LNCaP clone FGC (cell line): ENCODE measurements at places on chromosomes 12 and 14.

DNA sequence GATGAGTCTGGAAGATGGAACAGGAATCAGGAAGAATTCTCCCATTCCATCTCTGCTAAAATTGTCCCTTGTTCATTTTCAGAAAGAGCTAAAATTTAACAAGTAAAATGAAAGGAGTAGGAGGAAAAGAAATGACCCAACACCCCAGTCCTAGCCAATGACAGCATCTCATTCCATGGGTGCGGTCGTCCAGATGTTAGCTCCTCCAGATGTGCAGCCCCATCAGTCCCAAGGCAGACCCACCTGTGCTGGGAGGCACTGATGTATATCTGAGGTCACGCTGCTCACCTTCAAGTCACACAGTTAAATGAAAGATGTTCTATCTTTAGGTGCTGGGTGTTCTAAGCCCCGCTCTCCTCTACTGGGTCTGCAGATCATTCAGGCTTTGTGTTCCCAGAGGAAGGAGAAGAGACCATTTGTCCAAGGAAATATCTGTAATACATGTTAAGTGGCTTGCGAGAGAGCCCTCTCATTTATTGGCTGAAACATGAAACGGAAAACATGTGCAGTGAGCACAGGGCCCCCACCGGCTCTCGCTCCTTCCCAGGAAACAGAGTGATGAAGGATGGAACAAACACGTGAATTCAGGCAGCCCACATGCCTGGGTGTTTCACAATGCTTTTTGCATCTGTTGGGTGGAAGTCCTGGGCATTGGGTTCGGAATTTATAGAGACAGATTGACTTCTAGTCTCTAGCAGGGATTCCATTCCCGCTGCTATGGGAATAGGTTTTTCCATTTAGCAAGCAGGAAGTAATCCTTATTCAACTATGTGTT, 294.6 kb downstream of the NUAK1 start:
- no peak for DNase-seq

DNA sequence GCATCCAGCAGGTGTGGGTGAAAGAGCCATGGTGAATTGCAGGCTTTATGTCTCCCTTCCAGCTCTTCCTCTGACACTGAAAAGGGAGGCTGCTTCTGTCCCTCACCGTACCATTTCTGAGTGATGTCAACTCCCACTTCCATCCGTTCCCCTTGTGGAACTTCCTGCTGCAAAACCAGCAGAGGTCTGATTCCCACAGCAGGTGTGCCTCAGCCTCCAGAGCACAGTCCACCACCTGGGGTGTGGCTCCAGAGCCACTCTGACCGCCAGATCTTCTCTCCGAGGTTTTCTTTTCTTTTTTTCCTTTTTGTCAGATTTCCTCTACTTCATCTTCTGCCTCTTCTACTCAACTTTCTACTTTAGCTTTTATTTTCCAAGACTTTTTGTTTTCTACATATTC, 62.7 kb downstream of the CDC42BPB start:
- no peak for DNase-seq

DNA sequence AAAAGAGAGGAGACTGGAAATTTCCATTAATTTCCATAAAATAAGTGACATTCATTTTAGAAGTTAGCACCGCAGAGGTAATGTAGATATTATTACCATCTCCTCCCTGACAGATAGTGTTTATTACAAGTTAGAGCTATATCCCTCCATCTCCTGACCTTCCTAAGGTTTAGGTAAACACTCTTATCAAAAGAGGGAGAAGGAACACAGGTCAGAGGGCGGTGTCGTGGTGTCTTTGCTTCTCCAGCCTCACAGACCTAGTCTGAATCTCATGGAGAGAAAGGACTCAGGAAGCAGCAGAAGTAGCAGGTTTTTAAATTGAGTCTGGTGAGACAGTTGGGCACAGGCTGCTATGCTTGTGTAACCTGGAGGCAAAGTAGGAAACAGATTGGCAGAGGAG, 11.5 kb upstream of the POC1B start:
- DNase-seq: no peak

DNA sequence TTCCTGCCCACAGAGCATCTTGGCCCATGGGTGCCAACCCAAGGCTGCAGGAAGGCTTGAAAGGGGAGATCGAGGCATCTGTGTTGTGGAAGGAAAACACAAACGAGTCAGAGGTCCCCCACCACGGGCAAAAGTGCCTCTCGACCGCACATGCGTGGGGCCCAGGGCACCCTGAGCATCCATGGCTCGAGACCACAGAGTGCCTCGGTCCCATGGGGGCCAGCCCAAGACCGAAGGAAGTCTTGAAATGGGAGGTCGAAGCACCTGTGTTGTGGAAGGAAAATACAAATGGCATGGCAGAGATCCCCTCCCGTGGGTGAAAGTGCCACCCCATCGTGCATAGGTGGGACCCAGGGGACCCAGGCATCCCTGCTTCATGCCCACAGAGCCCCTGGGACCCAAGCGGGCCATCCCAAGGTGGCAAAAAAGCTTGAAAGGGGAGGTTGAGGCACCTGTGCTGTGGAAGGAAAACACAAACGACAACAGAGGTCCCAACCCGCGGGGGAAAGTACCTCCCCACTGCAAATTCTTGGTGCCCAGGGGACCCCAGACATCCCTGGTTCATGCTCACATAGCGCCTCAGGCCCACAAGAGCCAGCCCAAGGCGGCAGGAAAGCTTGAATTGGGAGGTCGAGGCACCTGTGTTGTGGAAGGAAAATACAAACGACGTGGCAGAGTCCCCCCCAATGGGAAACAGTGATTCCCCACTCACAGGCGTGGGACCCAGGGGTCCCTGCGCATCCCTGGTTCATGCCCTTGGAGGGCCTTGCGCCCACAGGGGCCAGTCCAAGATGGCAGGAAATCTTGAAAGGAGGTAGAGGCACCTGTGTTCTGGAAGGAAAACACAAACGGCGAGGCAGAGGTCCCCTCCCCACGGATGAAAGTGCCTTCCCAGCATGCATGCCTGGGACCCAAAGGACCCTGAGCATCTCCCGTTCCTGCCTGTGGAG, 373.0 kb downstream of the ALG10 start:
- no peak for DNase-seq

DNA sequence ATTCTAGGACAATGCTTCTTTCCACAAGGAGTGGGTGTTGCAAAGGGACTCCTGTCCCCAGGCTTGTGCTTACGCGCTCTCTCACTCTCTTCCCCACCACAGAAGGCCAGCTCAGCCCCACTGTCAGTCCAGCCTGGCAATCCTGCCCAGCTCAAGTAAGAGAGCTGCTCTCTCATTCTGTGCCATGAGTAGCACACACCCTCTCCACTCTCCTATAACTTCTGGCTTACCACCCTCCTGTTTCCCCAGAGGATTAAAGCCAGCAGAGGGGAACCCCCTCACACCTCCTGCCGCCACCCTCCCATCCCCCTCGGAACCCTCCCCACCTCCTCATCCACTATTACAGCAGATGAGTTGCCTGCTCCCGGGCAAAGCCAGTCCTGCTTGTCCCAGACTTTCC, 17.1 kb downstream of the NCKAP5L start:
- no peak for DNase-seq

DNA sequence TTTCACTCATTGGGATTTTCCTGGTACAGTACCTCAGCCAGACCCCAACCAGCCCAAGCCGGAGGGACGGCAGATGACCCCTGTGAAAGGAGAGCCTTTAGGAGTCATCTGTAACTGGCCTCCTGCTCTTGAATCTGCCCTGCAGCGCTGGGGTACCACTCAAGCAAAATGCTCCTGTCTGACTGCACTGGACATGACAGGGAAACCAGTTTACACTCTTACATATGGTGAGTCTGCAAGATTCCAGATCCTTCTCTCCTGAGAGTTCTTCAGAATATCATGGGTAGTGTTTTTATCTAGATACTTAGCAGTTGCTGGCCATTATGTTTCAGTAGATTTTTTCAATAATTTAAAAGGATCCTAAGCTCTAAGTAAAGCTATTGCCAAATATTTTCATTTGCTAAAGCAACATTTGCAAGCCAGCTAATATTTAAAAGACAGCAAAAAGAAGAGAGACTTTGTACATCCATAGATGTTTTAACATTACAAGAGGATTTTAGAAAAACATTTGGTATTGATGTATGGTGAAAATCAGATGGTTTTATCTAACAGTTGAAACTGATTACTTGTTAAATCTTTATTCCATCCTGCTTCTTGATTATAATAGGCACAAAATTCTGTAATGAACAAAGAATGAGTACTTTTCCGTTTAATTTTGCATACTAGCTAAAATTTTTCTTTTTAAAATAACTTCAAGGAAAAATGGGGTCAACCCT, 85.1 kb upstream of the ATF1 start:
- no peak for DNase-seq

DNA sequence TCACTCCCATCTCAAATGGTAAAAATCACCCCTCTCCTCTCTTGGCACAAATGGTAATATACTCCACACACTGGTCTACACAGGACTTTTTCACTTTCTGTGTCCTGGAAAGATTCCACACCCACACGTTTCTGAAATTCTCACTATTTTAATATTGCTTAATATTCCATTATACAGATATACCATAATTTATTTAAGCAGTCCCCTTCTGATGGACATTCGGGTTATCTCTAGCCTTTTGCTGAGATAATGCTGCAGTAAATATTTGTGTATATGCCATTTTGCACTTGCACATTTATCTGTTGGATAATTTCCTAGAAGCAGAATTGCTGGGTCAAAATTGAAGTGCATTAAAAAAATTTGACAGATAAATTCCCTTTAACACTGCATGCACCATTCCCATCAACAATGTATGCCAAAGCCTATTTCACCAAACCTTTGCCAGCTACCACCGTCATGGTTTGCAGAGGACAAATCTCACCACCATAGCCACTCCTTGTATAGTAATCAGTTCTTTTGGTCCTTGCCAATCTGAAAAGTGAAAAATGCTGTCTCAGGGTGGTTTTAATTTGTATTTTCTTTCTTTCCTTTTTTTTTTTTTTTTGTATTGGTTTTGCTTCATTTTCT, 15.5 kb upstream of the COL2A1 start:
- DNase-seq: no peak

DNA sequence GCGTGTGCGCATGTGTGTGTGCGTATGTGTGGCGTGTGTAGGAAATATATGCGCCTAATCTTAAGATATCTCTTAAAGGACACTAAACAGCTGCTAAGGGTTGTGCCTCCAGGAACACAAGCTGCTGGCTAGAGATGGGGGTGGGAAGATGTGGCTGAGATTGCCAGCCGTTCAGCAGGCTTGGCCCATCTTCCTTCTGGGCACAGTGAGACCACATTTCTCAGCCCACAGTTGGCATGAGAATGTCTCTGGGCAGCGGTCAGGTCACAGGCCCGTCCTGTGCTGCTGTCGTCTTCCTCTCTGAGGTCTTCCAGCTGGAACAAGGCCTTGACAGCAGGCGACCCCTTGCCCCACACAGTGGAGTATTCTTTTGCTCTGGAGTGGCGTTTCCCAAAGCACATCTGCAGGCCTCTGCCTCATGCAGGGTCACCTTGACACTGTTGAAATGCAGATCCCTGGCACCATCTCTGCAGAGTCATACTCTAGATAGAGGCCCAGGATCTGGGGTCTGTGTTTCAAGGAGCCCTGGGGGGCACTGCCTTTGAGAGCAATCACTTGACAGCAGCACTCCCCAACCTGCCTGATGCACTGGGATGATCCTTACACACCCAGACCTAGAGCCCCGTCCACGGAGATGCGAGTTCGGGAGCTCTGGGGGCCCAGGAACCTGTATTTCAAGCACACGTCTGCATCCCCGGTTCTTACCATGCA, 335.5 kb upstream of the SFSWAP start:
- no peak for DNase-seq
